ENCODE measurements at places on chromosomes 2 and 18. TPM values are rescaled to one million over a fixed set of nuclear protein-coding genes. Genes with fewer than 3 reads are reported as not detected.
A peak's percentile ranks its signal among the peaks of the same experiment; 100 is the strongest.

DNA sequence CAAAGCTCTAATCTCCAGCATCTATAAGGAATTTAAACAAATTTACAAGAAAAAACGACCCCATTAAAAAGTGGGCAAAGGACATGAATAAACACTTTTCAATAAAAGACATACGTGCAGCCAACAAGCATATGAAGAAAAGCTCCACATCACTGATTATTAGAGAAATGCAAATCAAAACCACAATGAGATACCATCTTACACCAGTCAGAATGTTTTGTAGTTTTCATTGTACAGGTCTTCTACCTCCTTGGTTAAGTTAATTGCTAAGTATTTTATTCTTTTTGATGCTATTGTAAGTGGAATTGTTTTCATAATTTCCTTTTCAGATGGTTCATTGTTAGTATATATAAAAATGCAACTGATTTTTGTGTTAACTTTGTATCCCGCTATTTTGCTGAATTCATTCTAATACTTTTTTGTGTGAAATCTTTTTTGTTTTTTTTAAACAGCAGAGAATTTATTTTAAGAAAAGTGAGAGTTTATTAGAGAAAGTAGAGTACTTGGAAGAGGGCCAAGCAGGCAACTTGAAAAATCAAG is 40.7 kb downstream of the SLC39A10 start:
- DNase-seq, result no peak

GRCh38 chr2:126657148-126657635 is 1.2 kb downstream of the GYPC start:
- DNase-seq, result no peak

DNA sequence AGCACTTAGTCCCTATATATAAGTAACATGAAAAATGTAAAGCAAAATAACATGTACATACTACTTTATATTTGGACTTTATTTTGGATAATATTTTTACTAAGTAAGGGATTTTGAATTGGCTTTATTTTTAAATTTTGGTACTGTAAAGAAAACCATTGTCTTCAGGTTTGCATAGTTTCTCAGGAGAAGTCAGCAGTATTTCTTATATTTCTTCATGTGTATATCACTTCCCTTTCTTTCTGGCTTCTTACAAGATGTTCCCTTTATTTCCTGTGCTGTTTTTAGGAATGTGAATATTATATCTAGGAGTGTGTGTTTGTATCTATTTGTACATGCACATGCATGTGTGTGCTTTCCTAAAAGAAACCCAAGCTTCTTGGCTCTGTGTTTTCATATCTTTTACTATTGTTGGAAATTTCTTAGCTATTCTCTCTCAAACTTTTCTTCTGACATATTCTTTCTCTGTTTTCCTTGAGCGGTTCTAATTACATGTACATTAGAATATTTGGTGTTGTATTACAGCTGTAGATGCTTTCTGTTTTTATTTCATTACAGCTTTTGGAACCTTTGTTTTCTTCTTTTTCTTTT is 1549.7 kb upstream of the ACVR2A start:
- no peak for DNase-seq

DBI gene
- total RNA-seq, result 659 TPM

KIF1A gene
- total RNA-seq, result not detected

LONRF2 gene
- not detected for total RNA-seq

CCT4 gene
- 437 TPM for total RNA-seq

DNA sequence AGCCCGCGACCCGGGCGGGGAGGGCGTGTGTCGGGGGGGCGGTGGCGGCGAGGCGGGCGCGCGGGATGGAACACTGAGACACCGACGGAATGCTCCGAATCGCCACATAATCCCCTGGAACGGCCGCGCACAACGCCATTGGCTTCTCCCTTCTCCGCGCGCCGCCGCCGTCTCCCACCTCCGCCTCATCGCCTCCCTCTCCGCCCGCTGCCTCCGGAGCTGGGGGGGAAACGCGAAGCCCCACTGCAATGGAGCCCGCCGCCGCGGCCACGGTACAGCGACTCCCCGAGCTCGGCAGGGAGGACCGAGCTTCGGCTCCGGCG is at the start of gene PHLPP1:
Gene PHLPP1, plus strand, starts transcription at position 106 of the 323 bp plus-strand sequence. Its CDS starts 143 bp downstream, at position 249.
- DNase-seq, result no peak

- peak; percentile 46 for DNase-seq
These were observed 940 bp downstream of the XRCC5 start for GRCh38 chr2:216109962-216110614.

TRABD2A gene
- 0.36 TPM for total RNA-seq

All from HepG2 (cell line).